Hippocampal formation (tissue), 2 donors: ENCODE measurements at places on chromosomes 6 and 20.

GRCh38 chr6:91114123-91114708 is 527.3 kb upstream of the MAP3K7 start:
- no peak for DNase-seq

DNA sequence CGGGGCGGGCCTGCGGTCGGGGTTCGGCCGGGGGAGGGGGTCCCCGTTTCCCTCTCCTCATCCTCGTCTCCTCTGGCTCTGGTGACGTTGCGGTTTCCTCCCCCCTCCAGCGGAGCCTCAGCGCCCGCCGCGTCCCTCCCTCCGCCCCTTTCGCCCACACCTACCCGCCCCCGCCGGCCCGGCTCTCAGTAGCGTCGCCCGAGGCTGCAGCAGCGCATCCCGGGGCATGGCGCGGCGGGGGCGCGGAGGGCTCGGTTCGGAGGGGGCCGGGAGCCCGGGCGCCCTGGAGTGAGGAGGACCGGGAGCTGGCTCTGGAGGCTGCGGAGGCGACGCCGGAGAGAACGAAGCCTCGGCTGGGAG is at the start of gene DSE:
TSS of gene DSE (plus strand) at position 188 of the 360 bp plus-strand sequence. CDS start 28,304 bp downstream, outside the sequence.
- DNase-seq = no peak

DNA sequence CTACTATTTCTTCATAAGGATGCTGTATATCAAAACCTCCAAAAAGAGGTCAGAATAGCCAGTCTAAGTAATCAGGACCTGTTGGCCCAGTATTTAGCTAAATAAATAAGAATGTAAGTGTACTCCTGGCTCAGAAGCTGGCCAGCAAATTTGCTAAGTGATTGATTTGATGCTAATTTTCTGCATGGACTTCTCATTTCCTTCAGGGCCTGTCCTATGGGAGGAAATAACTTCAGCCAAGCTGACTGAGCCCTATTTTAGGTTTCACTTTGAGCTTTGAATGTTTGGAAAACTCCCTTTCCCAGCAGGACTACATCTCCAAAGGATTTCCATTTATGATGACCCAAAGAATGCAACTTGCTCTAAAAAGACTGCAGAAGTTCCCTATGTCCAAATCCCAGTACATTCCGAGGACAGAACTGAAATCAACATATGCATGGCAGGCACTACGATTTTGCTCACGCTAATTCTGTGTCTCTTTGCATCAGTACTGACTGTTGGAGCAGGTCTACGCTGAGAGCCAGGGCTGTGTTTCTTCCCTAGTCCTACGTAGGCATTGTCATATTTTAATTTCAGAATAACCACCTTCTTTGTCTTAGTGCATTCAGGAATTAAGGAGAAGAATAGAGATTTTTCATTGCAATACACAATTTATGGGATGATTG is 441.4 kb upstream of the PLCB4 start:
- no peak for DNase-seq

DNA sequence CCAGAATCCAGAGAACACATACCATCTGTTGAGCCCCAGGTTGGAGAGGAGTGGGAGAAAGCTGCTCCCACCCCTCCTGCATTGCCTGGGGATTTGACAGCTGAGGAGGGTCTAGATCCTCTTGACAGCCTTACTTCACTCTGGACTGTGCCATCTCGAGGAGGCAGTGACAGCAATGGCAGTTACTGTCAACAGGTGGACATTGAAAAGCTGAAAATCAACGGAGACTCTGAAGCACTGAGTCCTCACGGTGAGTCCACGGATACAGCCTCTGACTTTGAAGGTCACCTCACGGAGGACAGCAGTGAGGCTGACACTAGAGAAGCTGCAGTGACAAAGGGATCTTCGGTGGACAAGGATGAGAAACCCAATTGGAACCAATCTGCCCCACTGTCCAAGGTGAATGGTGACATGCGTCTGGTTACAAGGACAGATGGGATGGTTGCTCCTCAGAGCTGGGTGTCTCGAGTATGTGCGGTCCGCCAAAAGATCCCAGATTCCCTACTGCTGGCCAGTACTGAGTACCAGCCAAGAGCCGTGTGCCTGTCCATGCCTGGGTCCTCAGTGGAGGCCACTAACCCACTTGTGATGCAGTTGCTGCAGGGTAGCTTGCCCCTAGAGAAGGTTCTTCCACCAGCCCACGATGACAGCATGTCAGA is 77.4 kb downstream of the ASXL1 start:
- no peak for DNase-seq
